ENCODE measurements at places on chromosomes 6 and 20.
A peak's percentile ranks its signal among the peaks of the same experiment; 100 is the strongest.

- no peak for DNase-seq
These were observed at the start of gene DNAAF9 for GRCh38 chr20:3407040-3407770. Gene DNAAF9, minus strand, starts transcription at chr20:3407669. Its CDS starts 112 bp downstream, at chr20:3407557.

DNA sequence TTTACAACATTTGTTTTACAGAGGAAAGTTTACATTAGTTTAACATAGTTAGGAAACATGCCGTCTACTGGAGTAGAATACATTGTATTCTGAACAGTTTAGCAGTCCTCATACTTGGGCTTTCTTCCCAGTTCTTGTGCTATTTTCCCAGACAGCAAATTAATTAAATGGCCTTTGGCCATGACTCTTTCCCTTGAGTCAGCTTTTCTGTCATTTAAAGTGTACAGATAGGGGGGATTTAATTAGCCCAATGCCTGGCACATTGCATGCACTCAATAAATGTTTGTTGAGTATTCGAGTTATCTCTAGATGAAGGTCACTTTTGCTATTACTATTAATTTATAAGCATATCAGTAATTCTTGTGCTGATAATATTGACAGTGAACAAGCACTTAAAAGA, 1.6 kb downstream of the TMEM244 start:
- DNase-seq = peak; percentile 11

- DNase-seq = peak; percentile 38
These were observed 197.2 kb upstream of the SOX4 start for GRCh38 chr6:21396313-21396712.

DNA sequence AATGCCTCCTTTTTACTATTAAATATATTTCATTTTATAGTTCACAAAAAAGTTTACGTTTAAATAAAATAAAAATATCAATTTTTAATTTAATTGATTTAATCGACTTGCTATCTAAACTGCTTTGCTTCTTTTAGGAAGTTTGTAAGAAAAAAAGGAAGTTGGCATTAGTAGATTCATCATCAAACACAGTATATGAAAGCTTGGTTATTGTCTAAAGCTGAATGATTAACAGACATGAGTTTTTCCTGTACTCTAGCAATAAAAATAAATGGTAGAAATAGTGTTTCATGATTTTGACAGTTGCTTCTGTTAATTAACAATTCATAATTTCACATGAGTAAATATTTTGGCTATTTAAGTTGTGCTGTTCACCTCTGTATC, 1285.5 kb upstream of the GJE1 start:
- no peak for DNase-seq

DNA sequence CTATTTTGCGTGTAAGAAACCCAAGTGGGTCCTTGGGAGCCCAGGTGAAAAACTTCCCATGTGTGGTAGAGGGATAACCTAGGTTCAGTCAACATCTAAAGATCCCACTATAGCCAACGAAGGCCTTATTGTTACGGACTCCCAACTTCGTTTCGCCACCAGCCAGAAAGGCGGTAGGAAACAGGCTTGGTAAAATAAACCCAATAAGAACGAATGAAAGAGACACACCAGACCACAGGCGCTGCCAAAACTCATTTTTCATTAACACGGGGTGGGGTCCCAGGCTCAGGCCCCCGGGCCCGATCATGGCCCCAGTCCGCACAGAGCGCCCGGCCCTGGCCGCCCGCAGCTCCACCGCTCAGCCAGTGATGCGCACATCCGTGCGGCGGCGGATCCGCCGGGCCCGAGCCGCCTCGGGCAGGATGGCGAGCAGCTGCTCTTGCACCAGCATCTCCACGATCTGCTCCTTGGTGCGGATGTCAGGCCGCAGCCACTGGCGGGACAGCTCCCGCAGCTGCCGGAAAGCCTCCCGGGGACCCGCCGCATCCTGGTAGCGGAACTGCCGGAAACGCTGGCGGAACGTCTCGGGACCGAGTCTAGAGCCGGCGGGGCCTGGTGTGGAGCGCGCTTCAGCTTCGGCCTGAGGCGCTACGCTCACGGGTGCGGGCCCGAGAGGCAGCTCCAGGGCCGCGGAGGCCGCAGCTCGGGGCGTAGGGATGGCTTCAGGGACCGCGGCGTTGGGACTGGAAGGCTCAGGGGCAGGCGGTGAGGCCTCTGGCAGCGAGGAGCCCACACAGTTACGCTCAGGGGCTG, 709 bp downstream of the SCAND1 start:
- DNase-seq = no peak

DNA sequence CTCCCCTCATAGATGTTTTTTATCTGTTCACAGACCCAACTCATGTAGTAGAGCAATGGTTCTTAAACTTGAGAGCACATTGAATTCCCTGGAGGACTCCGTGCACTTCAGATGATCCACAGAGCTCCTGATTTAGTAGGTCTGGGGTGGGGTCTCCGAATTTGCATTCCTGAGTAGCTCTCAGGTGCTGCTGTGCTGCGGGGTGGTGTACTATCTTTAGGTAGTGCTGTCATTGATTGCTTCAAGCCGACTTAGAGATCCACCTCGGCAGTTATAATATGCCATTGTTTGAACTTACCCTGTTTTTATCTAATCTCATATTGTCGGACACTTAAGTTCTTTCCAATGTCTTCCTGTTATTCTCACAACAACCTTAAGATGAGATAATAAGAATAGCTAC, 45.0 kb downstream of the BMP2 start:
- DNase-seq = no peak

DNA sequence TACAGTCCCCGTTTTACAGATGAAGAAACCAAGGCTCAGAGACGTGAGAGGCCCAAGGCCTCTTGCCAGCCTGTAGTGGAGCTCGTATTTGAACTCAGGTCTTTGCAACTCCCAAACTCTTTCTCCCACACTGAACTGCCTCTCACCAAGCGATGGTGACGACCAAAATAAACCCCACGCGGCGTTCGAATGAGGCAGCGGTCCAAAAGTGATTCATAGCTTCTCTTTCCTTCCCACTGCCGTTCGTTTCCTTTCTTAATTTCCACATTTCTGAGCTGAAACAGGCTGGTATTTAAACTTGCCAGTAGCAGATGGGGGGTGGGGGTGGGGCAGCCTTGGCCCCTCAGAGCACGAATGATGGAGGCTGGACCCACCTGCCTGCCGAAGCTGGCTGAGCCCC, 252.9 kb upstream of the KCNG1 start:
- peak; percentile 37 for DNase-seq

- DNase-seq = peak; percentile 11
These were observed 26.9 kb downstream of the SPATA2 start for GRCh38 chr20:49888212-49889000.

GRCh38 chr20:61832181-61832580, 233.5 kb downstream of the TAF4 start:
- DNase-seq = no peak
